ENCODE measurements at places on chromosomes 5 and 9.

- no peak for DNase-seq
Observed at GRCh38 chr9:134617836-134618162, 23.8 kb upstream of the COL5A1 start.

DNA sequence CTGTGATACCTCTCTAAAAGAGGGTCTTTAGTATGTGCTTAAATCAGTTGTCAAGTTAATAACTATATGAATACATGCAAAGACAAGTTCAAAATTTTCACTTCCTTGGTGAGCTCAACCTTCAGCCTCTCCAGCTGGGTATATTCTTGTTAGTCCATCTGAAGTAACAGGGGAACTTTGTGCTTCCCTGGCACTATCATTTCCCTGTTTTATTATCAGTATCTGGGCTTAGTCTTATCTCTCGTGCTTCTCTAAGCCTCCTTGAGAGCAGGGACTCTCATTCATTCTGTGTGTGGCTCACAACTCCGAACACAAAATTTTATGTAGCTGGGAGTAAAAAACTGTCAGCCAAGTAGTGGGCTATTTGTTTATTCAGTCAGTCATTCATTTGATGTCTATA, 175.9 kb upstream of the MAP3K1 start:
- DNase-seq, result no peak

DNA sequence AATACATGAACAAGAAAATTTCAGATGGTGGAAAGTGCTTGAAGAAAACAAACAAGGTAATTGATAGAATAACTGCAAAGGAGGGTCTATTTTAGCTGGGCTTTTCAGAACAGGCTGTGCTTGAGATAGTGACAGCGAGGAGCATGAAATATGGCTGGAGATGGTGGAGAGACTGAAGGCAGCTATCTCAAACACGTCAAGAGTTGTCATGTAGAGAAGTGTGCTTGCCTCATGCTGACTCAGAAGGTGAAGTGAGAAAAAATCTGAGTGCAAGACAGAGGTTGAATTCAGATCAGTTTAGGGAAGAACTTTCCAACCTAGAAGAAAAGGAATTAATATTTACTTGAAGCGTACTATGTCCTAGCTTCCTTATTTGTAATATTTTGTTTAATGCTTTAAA, 115.5 kb upstream of the RANBP3L start:
- DNase-seq, result no peak

GRCh38 chr9:123353041-123353440, 3.0 kb upstream of the CRB2 start:
- DNase-seq, result no peak

- DNase-seq, result no peak
Observed at GRCh38 chr5:132207778-132208177, 19.9 kb downstream of the P4HA2 start.

GRCh38 chr9:86185872-86186271, 73.6 kb downstream of the C9orf153 start:
- no peak for DNase-seq

- DNase-seq, result no peak
Observed at GRCh38 chr5:80275347-80275746, 19.5 kb upstream of the SERINC5 start.

- DNase-seq, result no peak
Observed at GRCh38 chr5:138504799-138505198, 38.2 kb downstream of the ETF1 start.

DNA sequence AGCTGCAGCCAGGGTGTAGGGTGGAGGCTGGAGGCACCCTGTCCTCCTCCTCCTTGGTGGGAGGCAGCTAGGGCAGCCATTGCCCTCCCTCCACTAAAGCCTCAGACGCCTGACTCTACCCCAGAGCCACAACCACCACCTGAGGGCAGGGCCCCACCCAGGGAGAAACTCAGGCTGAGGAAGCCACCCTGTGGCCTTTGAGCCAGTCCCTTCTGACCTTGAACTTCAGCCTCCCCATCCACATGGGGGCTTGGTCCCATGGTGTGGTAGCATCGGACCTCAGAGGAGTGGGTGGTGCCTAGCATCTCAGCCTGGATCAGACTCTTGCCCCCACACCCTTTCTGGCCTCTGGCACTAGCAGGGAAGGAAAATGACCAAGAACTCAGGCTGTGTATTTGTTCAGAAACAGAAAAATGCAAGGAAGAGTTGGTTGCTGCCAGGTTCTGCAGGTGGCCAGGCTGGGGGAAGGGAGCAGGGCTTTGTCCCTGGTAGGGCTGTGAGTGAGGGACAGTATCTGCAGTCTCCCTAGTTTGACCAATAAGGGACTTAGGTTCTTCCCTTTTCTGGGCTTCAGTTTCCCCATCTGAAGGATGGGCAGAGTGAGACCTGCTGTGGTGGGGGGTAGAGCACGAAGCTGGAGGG, 3.2 kb downstream of the DAB2IP start:
- no peak for DNase-seq

GRCh38 chr5:120053841-120054240, 410.3 kb upstream of the PRR16 start:
- no peak for DNase-seq

- no peak for DNase-seq
Observed at GRCh38 chr5:111668477-111669414, 88.2 kb downstream of the NREP start.

DNA sequence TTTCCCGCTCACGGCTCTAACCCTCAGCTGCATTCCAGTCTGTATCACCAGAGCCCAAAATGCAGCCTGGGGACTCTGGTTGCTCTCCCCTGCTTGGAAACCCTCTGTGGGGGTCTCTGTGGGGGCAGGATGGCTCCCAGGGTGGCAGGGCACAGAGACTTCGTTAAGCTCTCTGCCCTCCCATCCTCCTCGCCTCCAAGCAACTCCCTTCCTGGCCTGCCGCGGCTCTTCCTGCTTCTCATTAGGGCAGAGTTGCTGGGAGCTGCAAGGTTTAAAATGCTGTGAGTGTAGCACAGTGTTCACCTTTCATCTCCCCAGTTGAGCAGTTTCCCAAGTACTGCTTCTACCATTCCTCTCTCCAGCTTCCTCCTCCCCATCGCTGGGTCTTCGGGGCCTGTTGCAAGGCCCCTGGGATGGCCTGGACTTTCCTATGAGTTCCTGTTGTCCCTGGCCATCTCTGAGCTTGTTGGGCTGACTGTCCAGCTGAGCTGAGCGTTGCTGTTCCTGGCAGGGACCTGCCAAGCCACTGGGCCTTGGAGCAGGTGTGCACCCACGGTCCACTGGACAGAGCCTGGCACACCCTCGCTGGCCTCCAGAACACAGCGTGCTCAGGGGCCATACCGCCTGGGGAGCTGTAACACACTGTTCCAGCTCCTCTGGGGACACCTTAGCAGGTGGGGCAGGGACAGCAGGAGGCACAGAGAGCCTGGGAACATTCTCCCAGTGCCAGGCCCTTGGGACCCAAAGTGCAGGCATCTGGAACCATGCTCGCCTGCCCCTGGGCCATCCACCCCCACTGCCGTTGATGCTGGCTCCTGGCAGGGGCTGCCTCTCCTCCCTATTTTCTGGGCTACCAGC, 188.4 kb downstream of the C9orf50 start:
- no peak for DNase-seq

DNA sequence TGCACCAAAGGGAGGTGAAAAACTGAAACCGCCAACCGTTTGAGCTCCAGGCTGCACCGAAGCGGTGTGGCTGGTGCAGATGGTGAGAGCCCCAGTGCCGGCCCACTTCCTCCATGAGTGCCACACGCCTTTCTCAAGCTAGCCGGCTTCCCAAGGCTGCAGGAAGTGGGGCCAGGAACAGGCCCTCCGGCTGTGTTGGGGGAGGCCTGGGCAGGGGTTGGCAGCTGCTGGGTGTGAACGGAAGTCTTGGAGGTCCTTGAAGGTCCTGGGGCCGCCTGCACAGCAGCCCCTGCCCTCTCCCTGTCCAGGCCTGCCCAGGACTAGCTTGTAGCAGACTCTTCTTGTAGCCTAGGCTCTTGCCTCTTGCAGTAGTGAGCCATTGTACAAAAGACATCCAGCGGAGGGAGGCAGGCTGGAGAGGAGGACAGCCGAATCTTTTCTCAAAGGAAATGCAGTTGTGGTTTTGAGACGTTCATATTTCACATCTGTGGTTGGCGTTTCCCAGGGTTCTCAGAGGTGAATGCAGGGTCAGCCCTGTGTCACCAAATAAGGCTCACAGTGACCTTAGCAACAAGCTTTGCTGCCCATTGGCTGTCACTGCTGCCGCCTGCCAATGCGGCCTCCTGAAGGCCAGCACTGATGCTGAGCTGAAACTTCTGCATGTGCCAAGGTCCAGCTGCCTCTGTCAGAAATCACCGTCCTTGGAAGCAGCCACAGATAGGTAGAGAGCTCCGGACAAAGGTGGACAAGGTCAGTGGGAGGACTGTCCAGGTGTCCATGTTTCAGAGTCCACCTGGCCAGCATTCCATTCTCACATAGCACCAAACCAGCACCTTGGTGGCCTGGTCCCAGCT, 23.9 kb downstream of the IRF1 start:
- DNase-seq, result peak; percentile 74

DNA sequence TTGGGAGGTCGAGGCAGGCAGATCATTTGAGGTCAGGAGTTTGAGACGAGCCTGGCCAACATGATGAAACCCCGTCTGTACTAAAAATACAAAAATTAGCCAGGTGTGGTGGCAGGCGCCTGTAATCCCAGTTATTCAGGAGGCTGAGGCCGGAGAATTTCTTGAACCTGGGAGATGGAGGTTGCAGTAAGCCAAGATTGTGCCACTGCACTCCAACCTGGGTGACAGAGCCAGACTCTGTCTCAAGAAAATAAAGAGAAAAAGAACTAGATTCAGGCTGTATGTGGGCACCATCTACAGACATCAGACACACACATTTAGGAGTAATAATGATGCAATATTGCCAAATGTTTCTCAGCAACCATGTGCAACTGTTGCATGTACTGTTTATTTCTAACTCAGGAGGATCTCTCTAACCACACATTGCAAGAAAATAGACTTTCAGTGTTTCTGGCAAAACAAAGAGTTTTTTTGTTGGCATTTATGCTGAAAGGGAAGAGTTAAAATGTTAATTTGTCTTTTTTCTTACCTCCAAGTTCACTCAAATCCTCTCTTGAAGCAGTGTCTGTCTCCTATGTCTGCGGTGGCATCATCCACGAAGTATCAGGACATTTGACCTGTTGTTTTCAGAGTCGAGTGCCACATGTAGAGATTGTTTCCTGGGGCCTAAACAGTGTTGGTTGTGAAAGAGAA, 5.1 kb upstream of the ORM1 start:
- DNase-seq, result peak; percentile 10

- no peak for DNase-seq
Observed at GRCh38 chr5:176420086-176420485, 3.7 kb upstream of the CLTB start.

GRCh38 chr5:150073086-150073625, 13.2 kb downstream of the CSF1R start:
- DNase-seq, result no peak

DNA sequence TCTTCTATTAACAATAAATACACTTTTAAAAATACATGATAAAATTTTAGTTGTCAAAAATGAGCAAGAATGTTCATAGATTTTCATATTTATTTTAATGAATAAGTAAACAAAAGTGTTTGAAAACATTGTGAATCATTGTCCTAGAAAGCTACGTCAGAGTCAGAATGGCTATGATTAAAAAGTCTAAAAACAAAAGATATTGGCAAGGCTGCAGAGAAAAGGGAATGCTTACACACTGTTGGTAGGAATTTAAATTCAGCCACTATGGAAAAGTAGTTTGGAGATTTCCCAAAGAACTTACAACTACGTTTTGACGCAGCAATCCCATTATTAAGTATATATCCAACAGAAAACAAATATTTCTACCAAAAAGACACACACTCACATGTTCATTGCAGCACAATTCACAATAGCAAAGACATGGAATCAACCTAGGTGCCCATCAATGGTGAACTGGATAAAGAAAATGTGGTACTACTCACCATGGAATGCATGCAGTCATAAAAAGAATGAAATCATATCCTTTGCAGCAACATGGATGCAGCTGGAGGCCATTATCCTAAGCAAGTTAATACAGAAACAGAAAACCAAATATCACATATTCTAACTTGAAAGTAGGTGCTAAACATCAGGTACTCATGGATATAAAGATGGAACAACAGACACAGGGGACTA, 49.2 kb upstream of the FBXL17 start:
- DNase-seq, result no peak

DNA sequence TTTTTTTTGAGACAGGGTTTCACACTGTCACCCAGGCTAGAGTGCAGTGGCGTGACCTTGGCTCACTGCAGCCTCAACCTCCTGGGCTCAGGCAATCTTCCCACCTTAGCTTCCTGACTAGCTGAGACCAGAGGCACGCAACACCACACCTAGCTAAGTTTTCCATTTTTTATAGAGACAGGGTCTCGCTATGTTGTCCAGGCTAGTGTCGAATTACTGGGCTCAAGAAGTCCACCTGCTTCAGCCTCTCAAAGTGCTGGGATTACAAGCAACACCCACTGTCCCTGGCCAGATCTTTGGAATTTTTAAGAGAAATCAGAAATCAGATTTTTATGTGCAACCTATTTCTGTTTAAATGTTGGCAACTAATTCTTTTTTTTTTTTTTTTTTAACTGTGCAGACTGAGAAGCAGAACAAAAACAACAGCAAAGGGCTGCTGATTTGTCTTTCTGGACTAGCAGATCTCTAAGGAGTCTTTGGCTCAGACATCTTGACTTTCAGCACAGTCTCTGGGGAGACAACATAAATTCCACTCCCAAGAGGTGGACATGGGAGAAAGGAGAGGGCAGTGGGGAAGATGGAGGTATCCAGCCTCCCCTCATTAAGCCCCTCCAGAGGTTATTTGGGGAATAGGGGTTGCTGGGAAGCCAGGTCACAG, 54.4 kb upstream of the FABP6 start:
- no peak for DNase-seq
